ENCODE measurements at places on chromosomes 3 and 15.

DNA sequence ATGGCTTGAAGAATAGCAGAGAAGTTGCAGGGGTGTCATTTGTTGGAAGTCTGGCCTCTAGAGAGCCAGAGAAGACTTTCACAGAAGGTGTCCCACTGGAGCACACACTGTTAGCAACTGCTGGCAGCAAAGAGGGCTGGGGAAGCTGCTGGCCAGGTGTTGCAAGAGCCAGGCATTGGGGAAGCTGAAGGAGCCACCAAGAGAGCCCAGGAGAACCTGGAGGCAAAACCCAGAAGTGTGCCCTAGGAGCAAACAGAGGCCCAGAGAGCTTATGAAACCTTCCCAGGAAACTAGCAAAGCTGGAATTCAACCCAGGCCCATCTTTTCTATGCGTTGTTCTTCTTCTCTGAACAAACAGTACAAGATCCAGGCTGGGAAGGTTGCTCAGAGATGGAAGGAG lies 132.7 kb upstream of the TRIM42 start:
- no peak for DNase-seq

- no peak for DNase-seq
These were observed 125.6 kb downstream of the CADPS start for GRCh38 chr3:62749657-62750056.

DNA sequence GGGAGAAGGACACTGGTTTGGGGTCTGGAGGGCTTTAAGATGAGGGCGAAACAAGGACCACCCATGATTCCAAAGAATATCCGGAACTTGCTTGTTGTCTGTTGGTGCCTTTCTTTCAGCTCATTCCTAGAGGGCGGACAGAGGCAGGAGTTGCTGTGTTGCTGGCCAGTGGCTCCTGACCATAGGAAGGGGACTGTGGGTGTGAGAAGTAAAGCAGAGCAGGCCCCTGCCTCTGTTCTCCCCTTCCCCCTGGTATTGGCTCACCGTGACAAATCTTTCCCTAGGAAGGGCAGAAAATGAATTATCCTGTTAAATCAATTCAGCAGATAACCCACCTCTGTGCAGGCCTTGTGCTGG lies 89.1 kb downstream of the LIPC start:
- DNase-seq: no peak

DNA sequence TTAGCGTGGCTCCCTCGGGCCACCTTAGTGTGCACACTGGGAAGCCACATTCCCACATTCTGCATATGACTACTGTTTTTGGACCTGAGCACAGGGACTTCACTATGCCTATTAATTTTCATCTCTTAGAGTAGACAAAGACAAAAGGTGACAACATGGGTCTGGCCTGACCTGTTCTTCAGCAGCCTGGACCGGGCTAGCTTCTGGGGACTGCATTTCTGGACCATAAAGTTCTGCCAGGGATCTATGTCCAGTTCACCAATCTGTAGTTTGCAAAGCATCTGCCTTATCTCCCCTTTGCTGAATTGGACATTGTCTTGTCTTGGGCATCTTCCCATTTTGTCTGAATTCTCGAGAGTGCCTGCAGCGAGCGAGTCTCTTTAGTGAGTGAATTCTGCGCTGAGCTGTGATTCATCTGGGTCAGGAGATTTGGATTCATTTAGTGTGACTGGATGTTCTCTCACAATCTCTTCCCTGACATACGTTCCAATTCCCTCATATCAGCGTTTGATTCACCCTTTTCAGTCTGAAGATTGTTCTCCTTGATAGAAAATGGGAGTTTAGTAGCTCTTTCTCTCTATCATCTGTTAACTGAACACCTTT lies 112.2 kb upstream of the PLXNA1 start:
- DNase-seq: no peak

DNA sequence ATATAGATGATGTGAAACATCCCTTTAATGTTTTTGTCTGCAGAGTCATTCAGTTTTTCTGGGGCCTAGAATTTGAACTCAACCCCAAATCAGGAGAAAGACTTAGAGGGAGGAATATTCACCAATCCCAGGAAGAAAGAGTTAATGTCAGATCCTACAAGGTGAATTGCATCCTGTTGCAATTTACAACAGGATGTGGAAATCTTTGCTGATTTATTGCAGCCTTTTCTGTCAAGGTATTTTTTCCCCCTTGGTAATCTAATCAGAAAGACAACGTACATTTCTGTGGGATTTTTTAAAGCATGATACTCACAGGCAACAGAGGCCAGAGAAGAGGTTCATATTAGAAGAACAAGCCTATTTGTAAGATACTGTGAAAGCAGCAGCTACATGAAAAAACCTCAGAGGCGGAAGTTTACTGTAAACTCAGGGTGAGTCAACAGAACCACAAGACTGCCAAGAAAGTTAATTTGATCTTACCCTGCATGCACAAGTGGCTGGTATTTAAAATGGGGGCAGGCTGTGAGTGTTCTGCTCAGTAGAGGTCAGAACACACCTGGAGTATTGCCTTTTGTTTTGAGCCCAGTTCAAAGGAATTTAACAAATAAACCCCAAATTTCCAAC lies 531.9 kb downstream of the AGBL1 start:
- no peak for DNase-seq

DNA sequence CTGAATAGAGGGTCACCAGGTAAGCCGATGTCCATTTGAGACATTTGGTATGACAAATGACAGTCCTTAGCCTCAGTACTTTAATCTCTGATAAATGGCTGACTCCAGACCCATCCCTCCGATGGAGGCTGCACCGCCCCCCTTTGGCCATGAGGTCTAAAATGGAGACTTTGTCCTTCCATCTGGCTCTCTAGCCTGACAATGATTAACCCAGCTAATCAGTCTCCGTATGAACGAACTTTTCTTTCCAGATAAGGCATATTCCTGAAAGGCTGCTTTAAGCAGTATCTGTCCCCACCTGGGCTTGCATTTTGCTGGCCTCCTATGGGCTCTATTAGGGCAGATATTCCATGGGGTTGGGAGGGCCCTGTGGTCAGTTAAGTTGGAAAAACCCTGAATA lies 10.8 kb upstream of the MYZAP start:
- DNase-seq: no peak

GRCh38 chr15:72236381-72237003 lies 5.5 kb upstream of the PKM start:
- no peak for DNase-seq
